ENCODE measurements at places on chromosomes 6 and 20.

DNA sequence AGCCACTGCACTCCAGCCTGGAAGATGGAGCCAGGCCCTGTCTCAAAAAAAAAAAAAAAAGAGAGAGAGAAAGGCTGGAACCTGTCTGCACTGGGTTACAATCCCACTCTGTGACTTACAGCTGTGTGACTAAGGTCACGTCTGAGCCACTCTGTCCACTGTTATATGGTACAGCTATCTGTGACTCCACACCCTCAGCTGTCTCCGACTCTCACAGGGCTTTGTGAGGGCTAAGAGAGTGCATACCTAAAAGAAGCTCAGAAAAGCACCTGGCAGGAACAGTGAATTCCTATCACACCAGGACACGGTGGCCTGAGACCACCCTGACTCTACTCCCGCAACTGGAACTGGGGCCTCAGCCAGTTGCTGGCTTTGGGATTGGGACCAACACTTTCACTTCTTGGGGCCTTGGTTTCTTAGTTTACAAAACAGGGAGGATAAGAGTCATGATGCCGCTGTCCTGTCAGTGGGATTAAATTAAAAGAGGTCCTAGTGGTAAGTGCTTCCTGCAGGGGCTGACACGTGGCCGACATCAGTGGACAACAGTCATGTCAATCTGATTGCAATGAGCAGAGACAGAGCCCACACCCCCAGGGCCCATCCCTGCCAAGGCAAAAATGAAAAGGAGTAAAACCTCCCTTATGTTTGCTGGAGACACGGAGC lies 5.7 kb upstream of the CD93 start:
- DNase-seq = no peak

- DNase-seq = no peak
These were observed 168.9 kb upstream of the JARID2 start for GRCh38 chr6:15077006-15077405.

GRCh38 chr20:33474097-33474873 lies 15.6 kb upstream of the CBFA2T2 start:
- no peak for DNase-seq

DNA sequence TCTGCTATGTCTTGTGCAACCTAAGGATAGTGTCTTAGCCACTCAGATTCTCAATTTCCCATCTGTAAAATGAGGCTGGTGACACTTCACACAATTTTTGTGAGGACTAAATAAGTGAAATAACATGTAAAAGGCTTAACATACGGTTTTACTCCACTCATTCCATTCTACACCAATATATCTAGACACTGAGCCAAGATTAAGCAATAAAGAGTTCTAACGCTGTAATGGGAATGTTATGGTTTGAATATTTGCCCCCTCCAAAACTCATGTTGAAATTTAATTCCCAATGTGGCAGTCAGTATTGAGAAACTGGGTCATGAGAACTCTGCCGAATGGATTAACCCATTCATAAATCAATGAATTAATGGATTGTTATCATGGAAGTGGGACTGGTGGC lies 301.0 kb downstream of the HACE1 start:
- DNase-seq = no peak

GRCh38 chr6:9938801-9939200 lies 476.1 kb downstream of the TFAP2A start:
- no peak for DNase-seq

- DNase-seq = no peak
These were observed 150.8 kb upstream of the STXBP5 start for GRCh38 chr6:147053311-147053921.

DNA sequence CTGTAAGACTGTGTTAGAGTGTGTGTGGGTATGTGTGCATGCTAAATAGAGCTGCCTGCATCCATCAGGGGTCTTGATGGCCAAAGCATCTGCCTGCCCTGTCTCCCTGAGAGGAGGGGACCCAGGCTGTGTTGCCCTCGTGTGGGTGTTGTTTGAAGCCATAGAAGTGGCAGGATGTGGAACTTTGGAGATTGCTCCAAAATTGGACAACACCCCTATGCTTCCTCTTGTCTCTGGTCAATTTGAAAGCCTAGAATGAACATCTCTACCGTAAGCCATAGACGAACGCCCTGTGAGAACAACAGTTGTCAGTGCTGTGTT lies 82.6 kb downstream of the ASXL1 start:
- DNase-seq = no peak

DNA sequence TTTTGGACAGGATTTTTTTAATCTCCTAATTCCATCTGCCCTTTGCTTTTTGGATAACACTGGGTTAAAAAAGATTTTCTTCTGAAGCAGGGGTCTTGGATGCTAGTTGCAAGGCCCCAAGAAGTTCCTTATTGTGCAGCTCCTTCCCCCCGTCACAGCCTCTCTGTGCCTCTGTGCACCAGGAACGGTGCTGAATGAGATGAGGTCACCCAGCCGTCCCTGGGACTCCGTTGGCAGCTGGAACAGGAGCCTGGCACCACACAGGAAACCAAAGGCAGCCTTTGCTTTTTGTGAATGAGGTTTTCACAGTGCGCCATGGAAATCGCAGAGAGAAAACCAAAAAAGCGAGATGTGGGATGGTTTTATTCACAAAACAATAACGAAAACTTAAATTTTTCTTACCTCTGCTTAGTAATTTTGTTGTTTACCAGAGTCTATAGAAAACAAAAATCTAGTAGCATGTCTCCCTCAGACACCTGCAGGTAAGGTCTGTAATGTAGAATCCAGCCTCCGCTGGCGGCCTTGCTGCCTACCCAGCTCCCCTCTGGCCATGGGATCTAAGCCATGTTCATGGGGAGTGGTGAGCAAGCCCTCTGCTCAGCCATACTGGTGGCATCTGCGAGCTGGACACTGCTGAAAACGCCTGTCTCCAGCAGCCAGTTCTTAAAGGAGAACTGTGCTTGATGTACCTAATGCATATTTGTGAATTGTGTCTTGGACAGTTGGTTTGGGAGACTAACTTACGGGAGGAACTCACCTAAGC lies 40.4 kb upstream of the SYNJ2 start:
- DNase-seq = no peak

DNA sequence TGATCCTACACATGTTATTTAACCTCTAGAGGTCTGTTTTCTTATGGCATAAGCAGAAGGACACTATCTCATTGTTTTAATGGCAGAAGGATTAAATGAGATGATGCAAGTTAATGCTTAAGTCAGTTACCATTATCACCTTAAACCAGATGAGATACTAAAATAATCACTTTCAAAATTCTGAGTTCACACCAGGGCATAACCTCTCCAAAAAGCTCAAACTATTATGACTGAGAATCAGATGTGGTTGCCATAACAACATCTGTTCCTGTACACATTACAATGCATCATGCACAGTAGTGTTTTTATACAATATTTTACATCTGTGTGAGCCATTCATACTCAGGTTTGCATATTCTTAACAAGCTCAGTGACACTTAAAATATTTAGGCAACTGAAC lies 10.2 kb downstream of the ADNP start:
- no peak for DNase-seq

- no peak for DNase-seq
These were observed 40.7 kb downstream of the JPH2 start for GRCh38 chr20:44146272-44146671.

- DNase-seq = no peak
These were observed 113.5 kb upstream of the CDH4 start for GRCh38 chr20:61138566-61138965.

GRCh38 chr6:157449610-157450009 lies 68.6 kb downstream of the ZDHHC14 start:
- DNase-seq = no peak

- no peak for DNase-seq
These were observed 38.9 kb upstream of the GFOD1 start for GRCh38 chr6:13526357-13526726.

DNA sequence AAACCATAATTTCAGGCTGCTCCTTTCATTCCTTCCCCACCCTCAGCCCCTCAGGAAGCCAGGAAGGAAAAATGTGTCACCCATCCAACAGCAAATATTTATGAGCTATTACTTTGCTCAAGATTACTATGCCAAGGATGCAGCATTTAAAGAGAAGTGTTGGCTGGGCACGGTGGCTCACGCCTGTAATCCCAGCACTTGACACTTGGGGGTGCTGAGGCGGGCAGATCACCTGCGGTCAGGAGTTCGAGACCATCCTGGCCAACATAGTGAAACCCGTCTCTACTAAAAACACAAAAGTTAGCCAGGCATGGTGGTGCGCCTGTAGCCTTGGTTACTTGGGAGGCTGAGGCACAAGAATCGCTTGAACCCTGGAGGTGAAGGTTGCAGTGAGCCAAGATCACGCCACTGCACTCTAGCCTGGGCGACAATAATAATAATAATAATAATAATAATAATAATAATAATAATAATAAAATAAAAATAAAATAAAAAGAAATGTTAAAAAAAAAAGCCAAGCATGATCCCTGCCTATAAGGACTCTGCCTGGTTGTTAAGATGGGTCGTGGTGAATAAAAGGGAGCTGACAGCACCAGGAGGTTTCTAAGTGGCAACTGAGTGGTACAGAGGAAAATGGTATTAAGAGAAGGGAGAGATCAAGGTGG lies 20.5 kb upstream of the TIAM2 start:
- no peak for DNase-seq

DNA sequence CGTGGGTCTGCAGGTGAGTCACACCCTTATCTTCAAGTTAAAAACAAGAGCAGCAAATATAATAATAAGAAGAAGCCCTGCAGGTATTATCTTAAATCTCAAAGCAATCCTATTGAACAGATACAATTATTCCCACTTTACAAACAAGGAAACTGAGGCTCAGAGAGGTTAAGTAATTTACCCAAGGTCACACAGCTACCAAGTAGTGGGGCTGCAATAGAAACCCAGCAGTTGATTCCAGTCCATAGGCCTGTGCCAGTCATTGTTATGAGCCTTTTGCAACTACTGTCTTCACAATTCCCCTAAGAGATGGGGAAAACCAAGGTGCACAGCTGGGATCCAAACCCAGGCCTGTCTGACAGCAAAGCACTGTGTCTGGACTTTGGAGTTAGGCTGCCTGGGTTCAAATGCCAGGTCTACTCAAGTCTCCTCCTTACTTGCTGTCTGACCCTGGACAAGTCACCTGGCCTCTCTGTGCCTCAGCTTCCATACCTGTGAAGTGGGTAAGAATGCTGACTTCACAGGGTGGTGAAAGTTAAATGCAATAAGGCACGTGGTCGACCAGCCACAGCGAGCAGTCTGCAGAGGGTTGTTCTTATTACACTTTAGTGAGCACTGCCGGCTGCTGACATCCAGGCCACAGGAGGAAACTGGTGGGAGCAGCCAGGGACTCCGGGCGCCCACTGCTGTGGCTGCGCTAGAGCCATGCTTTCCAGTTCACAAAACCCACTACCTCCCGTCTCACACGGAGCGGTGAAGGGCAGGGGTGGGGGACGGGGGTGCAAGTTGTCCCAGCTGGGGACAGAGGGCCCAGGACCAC lies 6.1 kb downstream of the MYL9 start:
- DNase-seq = no peak

- no peak for DNase-seq
These were observed 274.3 kb downstream of the QKI start for GRCh38 chr6:163688739-163689362.

DNA sequence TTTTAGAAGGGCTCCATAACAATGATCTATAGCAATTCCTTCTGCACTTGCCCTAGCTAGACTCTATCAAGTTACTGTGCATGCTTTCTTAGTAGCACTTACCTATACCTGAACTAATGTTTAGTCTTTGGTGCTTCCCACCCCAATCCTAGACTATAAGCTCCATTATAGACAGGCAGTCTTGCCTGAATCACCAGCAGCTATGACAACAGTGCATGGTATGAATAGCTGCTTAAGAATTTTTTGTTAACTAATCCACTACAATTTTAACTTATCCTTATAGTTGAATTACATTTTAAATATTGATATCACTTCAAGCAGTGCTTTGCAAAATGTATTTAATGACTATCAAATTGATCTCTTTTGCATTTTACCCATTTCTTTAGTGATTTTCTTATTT lies 164.3 kb downstream of the RPS12 start:
- DNase-seq = no peak

- no peak for DNase-seq
These were observed 162.7 kb upstream of the SGK1 start for GRCh38 chr6:134480593-134480992.

DNA sequence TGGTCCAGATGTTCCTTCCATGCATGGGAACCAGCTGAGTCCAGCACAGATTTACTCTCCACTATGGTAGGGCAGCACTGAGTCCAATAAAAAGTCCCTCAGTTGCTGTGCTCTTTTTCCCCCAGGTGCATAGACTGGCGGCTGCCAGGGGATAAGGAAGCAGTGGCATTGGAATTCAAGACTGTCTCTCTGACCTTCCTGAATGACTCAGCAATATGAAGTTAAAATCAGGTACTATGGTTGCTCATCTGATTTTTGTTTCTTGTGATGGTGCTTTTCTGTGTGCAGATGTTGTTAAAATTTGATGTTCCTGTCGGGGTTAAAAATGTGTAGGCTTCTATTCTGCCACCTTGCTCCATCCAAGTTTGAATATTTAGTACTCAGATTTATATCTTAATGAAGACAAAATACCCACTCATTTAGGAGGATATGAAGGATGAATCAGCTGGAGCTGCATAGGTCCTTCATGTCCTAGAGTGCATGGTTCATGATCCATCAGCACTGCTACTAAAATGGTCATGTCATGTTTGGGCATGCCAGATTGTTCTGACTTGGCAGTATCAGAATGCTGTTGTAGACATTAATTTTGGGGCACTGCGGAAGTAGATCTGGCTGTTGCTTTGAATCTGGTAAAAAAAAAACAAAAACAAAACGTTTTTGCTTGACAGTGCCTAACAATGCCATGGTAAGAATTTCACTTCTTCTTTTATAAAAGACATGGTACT lies 321.2 kb upstream of the MAP3K7 start:
- DNase-seq = no peak

DNA sequence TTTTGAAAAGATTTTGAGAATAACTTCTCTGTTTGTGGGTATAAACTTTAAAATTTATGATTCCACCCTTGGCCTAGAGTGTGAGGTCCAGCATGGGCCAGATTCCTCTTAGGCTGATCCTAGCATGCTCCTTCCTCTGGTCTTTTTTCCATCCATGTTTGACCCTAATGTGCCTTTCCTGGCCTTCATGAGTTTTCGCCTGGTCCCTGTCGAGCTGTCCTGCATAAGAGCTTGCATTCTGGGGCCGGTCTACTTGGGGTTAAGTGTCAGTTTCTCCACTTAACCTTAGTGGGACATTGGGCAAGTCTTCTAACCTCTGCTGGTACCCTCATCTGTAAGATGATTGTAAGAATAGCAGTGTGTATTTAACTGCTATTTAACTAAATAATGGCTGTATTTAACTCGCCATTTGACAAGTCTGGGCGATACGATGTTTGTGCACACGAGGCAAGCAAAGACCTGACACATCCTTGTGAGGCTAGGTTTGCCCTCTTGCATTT lies 40.7 kb upstream of the TAGAP start:
- DNase-seq = no peak
